ENCODE measurements at places on chromosomes 12 and 14. TPM values are rescaled to one million over a fixed set of nuclear protein-coding genes. Genes with fewer than 3 reads are reported as not detected.

- no peak overlapping the region for H3K27ac ChIP-seq
- peaks cover 6% of the 10 kb centered on the region for H3K4me1 ChIP-seq
- H3K4me3 ChIP-seq, result no peak overlapping the region
- DNase-seq, result no peak
- peaks cover 16% of the 10 kb centered on the region for H3K27me3 ChIP-seq
- H3K36me3 ChIP-seq, result no peaks in the 10 kb centered on the region
Observed at GRCh38 chr14:90505531-90505930, 108.7 kb downstream of the CALM1 start.

- H3K27ac ChIP-seq, result peak overlapping the region; percentile 91
- peaks cover 50% of the 10 kb centered on the region for H3K4me1 ChIP-seq
- no peak overlapping the region for H3K4me3 ChIP-seq
- DNase-seq, result no peak
- H3K27me3 ChIP-seq, result no peaks in the 10 kb centered on the region
Observed at GRCh38 chr14:22656945-22657731, 13.0 kb upstream of the OR6J1 start.

GRCh38 chr14:20415782-20416206 is 2.5 kb upstream of the TEP1 start:
- no peak overlapping the region for H3K4me3 ChIP-seq
- H3K27me3 ChIP-seq, result no peaks in the 10 kb centered on the region
- H3K27ac ChIP-seq, result no peak overlapping the region

- no peak overlapping the region for H3K4me3 ChIP-seq
- DNase-seq, result no peak
- no peaks in the 10 kb centered on the region for H3K36me3 ChIP-seq
Observed at GRCh38 chr14:97319691-97320090, 522.5 kb downstream of the VRK1 start.

Gene CARMIL3
- 0.60 TPM for total RNA-seq

- no peak overlapping the region for H3K4me3 ChIP-seq
- H3K27me3 ChIP-seq, result peaks cover 15% of the 10 kb centered on the region
- peaks cover 1% of the 10 kb centered on the region for H3K36me3 ChIP-seq
- no peaks in the 10 kb centered on the region for H3K4me1 ChIP-seq
Observed at GRCh38 chr14:22798528-22798927, 16.7 kb downstream of the SLC7A7 start.

DNA sequence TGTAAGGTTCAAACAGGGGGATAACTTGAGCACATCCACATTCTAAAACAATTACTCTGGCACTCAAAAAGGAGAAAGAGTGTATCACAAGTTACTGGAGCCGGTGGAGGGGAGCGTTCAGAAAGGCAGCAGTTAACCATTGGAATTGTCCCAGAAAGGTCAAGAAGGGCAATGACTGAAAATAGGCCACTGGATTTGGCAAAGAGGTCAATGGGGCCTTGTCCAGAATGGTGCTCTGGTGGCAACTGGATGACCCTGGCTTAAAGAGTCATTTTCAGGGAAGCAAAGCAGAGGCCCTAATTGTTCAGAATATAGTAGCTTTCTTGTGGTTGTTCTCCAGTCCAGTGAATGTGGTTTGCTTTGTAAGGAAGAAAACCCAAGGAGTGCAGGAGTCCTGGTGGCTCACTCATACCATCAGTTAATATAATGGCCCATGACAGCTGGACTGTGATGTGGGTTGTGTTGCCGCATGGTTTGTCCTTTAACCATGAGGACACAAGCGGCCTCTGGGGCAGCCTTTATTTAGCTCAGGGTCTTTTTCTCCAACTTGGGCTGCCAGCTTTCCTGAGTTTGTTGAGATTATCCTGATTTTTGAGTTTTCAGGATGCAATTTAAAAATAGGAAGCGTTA is 142.8 kb upstream of the PELI2 start:
- peaks cover 2% of the 10 kb centered on the region for H3K36me3 ChIP-seq
- no peaks in the 10 kb centered on the region for H3K27me3 ChIP-seq
- peaks cover 5% of the 10 kb centered on the region for H3K4me1 ChIP-seq
- DNase-seq, result no peak
- no peak overlapping the region for H3K27ac ChIP-seq

DNA sequence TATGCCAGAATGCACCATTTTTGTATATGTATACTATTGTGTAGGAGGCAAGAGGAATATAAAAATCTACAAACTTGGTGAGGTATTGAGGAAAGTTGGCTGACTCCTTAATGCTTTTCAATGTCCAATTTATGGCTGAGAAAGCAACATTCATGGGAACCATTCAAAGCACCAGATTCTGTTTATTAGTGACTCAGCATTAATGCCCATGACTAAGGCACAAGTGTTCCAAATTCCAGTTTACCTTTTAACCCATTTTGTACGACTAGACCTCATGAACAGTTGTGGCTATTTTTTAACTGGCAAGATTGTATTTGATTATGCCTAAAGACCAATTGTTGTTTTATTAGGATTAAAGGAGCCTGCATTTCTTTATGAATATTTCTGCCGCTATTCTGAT is 375.4 kb upstream of the ATP2B1 start:
- no peak overlapping the region for H3K27ac ChIP-seq
- DNase-seq, result no peak
- peaks cover 19% of the 10 kb centered on the region for H3K4me1 ChIP-seq
- no peaks in the 10 kb centered on the region for H3K36me3 ChIP-seq
- no peaks in the 10 kb centered on the region for H3K27me3 ChIP-seq

Gene CABP1
- not detected for total RNA-seq

DNA sequence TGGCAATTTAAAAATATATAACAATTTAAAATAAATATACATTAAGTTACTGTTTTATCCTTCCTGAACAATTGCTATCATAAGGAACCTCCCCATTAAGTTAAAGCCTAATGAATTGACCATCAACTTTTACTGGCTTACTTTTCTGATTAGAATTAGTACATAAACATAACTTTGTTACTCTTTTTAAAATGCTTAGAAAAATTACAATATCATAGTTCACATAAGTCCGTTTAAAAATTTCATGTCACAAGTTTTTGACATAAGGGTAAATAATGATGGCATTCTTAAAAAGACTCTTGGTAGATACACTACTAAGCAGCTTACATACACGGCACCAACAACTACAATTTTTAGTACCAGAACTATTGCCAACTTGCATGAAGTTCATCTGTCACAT is 1308.6 kb downstream of the FSCB start:
- H3K36me3 ChIP-seq, result no peaks in the 10 kb centered on the region
- no peak for DNase-seq
- H3K27me3 ChIP-seq, result no peaks in the 10 kb centered on the region
- no peak overlapping the region for H3K27ac ChIP-seq
- H3K4me1 ChIP-seq, result no peaks in the 10 kb centered on the region
- no peak overlapping the region for H3K4me3 ChIP-seq

Gene RHOJ
- 55.1 TPM for total RNA-seq

Gene DNAJC22
- 0.36 TPM for total RNA-seq

DNA sequence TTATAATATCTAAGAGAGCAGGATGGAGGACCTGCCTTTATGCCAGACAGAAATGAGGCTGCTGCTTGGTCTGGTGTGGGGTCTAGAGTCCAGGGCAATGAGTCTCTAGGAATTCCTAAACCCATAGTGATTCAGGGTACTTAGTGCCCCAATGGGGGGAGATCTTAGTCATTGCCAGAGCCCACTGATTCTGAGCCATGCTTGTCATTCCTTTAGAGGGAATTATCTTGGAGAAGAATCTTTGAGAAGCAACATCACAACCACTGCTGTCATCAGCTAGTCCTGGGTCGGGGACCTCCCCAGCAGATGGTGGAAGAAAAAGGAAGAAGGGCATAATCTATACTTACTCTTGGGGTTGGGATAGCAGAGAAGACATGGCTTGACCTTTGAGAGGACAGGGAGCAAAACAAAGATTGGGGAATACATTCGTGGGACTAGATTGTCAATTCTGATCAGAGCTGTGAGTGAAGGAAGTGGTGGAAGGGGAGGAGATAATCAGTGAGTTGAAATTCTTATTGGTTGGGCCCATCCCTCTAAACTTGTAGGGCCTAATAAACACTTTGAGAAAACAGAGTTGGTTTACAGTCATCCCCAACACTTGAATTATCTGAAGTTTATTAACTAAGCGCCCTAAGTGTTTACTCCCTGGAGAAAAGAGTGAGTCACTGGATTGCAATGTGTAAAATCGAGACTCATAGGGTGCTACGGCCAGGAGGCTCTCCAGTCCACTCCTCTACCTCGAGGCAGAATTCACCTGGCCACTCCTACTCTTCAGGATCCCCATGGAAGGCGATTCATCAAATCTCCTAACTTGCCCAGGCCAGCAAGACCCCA is 3.0 kb upstream of the KRT3 start:
- no peak overlapping the region for H3K4me3 ChIP-seq
- H3K4me1 ChIP-seq, result peaks cover 10% of the 10 kb centered on the region
- H3K27ac ChIP-seq, result no peak overlapping the region
- H3K27me3 ChIP-seq, result peaks cover 25% of the 10 kb centered on the region

GRCh38 chr12:7712841-7713442 is 1.7 kb downstream of the DPPA3 start:
- H3K4me3 ChIP-seq, result no peak overlapping the region
- H3K4me1 ChIP-seq, result no peaks in the 10 kb centered on the region
- no peak for DNase-seq
- no peak overlapping the region for H3K27ac ChIP-seq
- peaks cover 2% of the 10 kb centered on the region for H3K27me3 ChIP-seq
- no peaks in the 10 kb centered on the region for H3K36me3 ChIP-seq

All from chondrocyte (in vitro differentiated cells).